ENCODE measurements at places on chromosomes 3 and 15.

- DNase-seq = no peak
These were observed 114.3 kb downstream of the OXSM start for GRCh38 chr3:25904206-25904605.

DNA sequence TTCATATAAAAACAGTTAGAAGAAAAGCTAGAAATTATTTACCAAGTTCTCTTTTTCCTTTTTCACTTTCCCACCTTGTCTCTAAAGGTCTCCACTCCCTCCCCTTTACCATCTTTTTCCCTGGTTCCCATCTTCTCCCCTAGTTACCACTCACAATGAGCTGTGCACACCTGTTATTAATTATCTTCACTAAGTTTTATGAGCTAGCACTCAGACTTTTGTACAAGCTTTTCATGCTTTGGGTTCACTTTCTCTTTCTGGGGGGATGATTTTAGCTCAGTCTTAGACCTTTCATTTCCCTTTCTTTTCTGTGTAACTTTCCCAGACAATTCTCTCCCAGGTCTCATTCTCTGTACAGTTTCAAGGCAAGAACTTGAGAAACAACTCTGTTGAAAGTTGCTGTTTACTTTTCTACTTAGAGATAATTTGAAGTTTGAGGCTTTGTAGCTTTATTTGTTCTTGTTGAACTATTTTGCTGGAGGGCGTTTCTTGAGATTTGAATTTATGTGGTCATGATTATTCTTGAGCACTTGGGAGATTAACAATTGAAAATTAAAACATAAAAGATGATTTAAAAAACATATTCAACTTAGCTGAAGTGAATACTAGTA is 24.0 kb upstream of the AADAC start:
- DNase-seq = no peak

- no peak for DNase-seq
These were observed 239.1 kb upstream of the MEIS2 start for GRCh38 chr15:37339437-37339836.

DNA sequence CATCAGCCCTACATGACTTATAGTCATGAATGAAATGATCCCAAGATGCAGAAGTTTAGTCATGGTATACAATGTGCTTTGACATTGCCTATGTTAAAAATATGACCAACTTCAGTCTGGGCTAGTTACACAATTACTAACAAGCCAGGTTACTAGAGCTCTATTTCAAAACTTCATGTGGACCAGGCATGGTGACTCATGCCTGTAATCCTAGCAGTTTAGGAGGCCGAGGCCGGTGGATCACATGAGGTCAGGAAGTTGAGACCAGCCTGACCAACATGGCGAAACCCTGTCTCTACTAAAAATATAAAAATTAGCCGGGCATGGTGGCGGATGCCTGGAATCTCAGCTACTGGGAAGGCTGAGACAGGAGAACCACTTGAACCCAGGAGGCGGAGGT is 613.0 kb downstream of the CADM2 start:
- DNase-seq = no peak

GRCh38 chr15:84103345-84103744 is 132.2 kb upstream of the GOLGA6L4 start:
- DNase-seq = no peak

All from GM12891 (cell line).